ENCODE measurements at places on chromosomes 3 and 15.
A peak's percentile ranks its signal among the peaks of the same experiment; 100 is the strongest.

GRCh38 chr3:45252826-45253225 is 26.7 kb upstream of the TMEM158 start:
- no peak for DNase-seq

GRCh38 chr15:43948691-43949325 is 122.0 kb downstream of the WDR76 start:
- no peak for DNase-seq

- DNase-seq = no peak
Measured at GRCh38 chr3:149464542-149465328, 9.8 kb upstream of the TM4SF4 start.

GRCh38 chr3:190701096-190701532 is 161.4 kb downstream of the GMNC start:
- peak; percentile 41 for DNase-seq

GRCh38 chr3:48560648-48561018 is 2.9 kb downstream of the UCN2 start:
- DNase-seq = no peak

- no peak for DNase-seq
Measured at GRCh38 chr15:34933432-34933975, 36.0 kb downstream of the AQR start.

DNA sequence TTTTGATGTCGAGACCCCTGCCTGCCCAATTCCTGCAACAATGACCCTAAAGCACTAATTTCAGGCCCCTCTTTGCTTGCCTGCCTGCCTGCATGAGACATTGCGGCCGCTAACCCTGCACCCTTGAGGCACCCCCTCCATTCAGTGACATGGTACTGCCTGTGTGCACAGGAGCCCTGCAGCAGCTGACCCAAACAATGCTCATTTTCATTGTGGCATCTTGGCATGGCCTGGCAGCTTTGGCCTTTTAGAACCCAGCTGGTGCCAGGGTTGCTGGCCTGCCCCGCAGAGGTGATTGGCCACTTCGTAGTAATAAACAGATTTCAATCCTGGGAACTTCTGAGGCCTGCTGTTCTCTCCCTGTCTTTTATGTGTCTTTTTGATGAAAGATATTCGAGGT is 33.8 kb downstream of the SLCO3A1 start:
- no peak for DNase-seq

DNA sequence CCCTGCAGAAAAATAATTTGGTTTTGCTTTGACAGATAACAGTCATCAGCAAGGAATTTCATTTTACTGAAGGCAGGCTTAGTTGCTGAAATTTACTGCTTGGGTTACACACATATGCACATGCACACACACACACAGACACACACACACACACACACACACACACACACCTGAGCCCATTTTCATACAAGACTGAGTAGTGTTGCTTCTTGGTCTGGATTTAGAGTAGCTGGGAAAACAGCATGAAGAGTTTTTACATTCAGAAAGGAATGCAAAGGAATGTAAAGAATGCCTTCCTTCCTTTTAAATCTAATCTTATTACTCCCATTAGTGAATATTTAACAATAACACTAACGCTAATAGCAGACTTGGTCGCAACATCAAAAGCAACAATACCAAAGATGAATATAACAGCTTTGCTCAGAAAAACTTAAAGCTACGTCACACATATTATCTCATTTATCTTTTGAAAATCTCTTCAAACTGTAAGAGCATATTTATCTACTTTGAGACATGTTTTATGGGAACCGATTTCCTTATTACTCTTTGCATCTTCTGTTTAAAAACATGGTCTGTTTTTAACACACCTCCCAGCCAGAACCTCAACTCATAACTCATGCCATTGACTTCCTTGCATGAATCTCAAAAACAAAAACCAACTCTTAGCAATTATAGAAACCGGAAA is 32.5 kb downstream of the RFTN1 start:
- DNase-seq = peak; percentile 85

DNA sequence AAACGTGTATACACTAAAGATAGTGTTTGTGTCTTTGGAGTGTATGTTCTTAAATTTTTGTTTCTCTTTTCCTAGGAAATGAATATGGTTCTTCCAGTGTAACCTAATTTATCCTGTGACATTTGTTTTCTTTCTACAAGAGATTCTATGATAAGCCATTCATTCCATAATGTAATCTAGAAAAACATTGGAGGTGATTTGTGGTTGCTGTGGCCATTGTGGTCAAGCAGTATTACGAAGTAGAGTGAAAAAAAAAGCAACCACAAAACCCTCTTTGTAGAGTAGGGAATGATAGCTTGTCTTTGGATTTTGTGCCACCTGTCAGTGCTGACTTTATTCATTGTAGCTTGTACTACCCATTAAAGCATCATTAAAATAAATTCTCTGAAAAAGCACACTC is 1209.6 kb downstream of the ZPLD1 start:
- no peak for DNase-seq

DNA sequence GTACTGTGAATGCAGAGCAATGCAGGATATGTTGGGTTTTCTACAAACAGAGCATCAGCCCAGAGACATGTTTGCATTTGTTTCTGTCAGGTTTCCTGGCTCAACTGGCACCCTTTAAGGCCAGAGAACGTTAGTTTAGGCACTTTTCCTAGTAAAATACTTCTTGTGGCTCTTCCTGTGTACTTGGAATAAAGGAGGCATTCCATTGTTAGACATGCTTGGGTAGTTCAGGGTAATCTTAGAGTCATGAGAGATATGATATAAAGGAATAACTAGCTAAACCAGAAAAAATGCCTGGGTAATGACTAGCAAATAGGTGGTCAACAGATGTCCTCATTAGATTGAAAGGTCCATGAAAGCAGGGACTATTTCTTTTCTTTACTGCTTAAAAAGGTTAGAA is 60.4 kb upstream of the RBM5 start:
- DNase-seq = peak; percentile 61

DNA sequence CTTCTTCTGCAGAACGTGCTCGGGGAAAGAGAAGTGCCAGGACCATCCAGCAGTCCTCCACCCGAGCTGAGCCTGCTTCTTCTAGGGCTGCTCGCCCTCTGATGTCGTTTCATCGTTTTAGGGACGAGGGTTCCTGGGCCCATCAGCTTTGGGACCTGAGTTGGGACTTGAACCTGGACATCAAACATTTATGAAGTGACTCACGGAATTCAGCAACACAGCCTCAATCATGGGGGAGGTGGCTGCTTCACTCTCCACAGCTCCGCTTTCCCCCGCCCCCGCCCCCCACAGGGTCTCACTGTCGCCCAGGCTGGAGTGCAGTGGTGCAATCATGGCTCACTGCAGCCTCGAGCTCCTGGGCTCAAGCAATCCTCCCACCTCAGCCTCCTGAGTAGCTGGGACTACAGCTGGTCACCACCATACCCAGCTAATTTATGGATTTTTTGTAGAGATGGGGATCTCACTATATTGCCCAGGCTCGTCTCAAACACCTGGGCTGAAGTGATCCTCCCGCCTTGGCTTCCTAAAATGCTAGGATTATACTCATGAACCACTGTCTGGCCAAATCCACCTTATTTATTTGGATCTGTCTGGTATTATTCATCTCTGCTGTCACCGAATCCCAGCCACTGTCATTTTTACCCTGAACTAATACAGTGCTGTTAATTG is 725 bp upstream of the SCAMP2 start:
- peak; percentile 27 for DNase-seq

DNA sequence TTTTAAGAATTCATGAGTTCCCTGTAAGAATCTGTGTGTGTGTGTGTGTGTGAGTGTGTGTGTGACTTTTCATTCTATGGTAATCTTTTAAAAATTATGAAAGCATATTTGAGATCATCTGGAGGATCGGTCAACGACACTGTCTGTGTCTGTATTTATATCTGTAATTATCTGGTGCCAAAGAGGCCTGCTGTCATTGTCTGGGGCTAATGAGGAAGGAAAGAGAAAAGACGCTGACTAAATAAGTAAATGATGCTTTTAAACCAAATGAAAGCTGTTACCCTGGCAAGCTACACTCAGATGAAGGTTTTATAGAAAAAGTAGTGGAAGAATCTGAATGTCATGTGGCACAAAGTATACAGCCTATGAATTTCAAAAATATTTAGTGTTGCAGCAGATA is 439.8 kb downstream of the RBMS3 start:
- no peak for DNase-seq
